ENCODE measurements at places on chromosomes 12 and 14.

- DNase-seq, result no peak
Measured at GRCh38 chr12:123134826-123135225, 16.1 kb downstream of the PITPNM2 start.

DNA sequence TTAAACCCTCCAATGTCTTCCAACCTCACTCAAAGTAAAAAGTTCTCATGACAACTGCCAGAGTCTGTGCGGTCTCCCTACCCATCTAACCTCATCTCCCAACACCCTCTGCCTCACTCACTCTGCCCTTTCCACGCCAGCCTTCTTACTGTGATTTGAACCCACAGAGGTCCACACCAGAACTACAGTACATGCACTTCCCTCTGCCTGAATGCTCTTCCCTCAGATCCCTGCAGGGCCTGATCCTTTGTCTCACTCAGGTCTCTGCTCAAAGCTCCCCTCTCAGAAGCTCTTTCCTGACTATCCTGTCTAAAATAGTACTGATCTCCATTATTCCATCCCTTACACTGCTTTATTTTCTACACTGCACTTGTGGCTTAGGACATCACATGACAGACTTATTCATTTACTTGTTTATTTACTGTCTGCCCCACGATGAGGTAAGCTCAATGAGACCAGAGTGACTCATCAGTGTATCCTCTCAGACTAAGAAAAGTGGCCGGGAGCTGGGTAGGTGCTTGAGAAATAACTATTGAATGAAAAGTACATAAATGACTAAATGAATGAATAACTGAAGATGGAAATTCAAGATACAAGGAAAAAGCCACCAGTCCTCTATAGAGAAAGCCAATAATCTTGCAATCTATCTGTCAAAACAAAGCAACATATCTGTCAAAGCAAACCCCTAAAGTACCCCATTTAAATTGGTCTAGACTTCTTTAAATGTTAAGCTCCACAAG is 17.1 kb downstream of the POMT2 start:
- no peak for DNase-seq

DNA sequence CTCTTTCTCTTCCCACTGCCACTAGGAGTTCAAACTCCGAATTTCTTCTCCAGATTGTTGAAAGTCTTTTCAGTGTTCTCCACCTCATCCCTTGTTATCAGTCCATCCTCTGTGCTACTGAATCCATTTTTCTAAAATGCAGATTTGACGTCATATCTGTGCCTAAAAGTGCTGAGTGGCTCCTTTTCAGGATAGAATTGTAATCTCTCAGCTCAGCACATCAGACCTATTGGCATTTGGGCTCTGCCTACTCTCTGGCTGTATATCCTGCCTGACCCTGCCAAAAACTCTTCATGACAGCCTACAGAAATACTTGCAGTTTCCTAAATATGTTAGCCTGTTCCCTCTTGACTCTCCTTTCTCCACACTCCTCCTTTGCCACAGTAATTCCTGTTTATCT is 1.1 kb upstream of the RABGGTA start:
- no peak for DNase-seq

DNA sequence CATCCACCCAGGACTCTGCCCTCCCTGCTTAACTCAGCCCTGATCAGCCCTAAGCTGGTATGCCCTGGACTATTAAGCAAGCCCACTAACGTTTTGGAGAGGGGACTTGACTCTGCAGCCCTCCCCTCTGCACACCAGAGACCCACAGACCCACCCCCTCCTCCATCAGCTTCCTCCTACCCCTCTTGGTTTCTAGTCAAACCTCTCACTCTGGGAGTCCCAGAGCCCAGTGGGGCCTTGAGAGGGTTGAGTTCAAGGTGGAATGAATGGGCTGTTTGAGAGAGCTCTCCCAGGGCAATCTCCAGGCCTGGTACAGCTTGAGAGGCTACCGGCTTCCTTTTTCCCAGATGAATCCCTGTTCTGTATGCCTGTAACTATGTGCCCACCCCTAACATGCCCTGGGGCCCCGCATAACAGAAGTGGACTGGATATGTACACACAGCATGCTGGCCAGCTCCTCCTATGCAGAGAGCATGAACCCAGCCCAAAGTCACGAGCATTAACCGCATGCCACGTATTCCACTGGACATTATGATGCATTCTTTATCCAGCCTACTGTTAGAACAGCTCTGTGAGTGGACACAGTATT is 43.6 kb downstream of the IRF2BPL start:
- no peak for DNase-seq

GRCh38 chr12:25308756-25309155 is 58.0 kb upstream of the KRAS start:
- DNase-seq, result no peak

GRCh38 chr14:79706382-79706781 is 504.9 kb downstream of the DIO2 start:
- no peak for DNase-seq

DNA sequence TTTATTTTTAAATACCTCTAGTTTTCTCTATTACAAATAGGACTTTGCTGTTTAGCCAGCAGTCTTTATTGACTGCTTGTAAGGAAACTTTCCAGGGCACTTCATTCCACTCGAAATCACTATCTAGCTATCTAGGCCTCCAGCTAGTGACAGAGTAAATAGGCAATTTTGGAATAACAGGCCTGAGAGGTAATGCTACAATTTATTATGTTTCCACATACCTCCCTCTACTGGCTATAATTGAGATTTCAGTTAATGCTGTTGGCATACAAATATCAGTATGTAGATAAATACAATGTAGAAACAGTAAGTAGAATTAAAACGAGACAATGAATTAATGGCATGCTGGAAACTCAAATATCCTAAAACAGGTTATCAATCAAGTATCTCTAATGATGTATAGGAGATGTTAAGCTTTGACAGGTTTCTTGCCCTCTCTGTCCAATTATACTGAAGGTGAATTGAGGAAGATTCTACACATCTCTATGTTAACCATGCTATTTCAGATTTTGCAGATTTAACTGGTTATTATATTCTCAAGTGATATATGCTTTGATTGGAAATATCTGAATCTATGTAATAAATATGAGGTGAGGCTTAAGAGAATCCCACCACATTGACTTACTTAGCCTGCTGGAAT is 7.2 kb downstream of the DTD2 start:
- peak; percentile 39 for DNase-seq

DNA sequence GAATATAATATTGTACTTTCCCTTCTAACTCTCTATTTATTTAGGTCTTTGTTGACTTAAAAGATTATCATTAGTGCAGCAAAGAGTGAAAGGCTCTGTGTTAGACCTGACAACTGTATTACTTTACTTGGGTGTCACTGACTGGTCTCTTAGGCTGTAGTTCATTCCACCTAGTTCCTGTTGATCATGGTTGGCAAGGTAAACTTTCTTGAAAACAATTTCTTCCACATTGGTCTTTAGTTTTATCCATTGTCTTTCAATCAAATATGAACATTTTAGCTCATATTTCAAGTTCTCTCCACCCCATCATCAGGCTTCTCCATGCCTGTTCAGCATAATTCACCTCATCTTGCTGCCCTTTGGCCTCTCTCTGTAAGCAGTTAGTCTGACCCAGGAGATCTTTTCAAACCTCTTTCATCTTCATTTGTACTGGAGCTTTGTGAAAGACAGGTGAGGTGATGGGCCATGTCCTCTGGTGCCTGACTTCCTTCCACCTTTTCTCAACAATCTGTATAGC is 32.1 kb upstream of the PPM1H start:
- DNase-seq, result no peak

DNA sequence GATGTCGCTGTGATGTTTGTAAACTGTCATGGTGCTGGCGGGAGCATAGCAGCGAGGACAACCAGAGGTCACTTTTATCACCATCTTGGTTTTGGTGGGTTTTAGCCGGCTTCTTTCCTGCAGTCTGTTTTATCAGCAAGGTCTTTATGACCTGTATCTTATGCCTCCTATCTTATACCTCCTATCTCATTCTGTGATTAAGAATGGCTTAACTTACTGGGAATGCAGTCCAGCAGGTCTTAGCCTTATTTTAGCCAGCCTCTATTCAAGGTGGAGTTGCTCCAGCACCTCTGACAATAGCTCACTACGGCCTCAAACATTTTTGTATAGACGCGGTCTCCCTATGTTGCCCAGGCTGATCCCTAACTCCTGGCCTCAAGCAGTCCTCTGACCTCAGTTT is 53.7 kb downstream of the B4GALNT3 start:
- DNase-seq, result no peak

- no peak for DNase-seq
Measured at GRCh38 chr14:24379907-24380730, 12.1 kb downstream of the NFATC4 start.

- DNase-seq, result no peak
Measured at GRCh38 chr14:72892879-72893635, 844 bp downstream of the DPF3 start.

GRCh38 chr12:124605150-124605882 is 37.9 kb upstream of the NCOR2 start:
- DNase-seq, result peak; percentile 36

- no peak for DNase-seq
Measured at GRCh38 chr14:60654334-60654821, 5.1 kb upstream of the SIX1 start.

GRCh38 chr14:96501217-96501739 is 904 bp upstream of the PAPOLA start:
- no peak for DNase-seq

- DNase-seq, result no peak
Measured at GRCh38 chr14:103629503-103630121, 601 bp downstream of the KLC1 start.

GRCh38 chr14:26595926-26596542 is 1.8 kb downstream of the NOVA1 start:
- no peak for DNase-seq

- DNase-seq, result no peak
Measured at GRCh38 chr14:103260629-103261124, 73.4 kb upstream of the EIF5 start.

DNA sequence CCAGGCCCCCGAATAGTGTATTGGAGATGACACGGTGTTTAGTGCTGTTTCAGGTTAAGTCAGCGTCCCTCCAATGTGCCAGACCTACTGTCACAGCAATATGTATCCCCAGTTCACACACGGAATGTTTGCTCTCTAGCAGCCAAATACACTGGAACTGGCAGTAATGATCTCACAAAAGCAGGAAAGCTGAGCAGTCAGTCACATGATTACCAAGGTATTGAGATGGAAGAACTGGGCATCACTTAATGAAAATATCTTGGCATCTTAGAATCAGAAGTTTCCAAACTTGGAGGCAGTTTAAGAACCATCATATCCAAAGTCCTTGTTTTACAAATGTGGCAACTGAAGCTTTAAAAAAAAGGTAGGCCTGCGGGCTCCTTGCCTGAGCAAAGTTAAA is 23.3 kb downstream of the NINJ2 start:
- DNase-seq, result no peak

GRCh38 chr12:31363831-31364230 is 37.9 kb upstream of the SINHCAF start:
- no peak for DNase-seq

DNA sequence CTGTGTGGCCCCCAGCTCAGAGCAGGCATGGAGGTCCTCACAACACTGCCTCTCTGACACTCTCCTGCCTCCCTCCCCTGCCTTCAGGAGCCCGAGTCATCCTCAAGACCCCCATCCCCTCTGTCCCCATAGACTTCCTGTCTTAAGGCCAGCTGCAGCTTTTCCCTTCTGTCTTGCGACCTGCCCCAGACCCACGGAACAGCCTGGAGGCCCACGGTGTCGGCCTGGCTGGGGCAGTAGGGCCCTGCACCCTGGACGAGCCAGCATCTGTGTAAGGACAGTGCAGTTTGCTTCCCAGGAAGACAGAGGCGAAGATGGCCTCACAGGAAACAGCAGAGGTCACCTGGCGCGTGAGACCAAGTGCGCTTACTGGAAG is 9.7 kb downstream of the TEDC1 start:
- no peak for DNase-seq

DNA sequence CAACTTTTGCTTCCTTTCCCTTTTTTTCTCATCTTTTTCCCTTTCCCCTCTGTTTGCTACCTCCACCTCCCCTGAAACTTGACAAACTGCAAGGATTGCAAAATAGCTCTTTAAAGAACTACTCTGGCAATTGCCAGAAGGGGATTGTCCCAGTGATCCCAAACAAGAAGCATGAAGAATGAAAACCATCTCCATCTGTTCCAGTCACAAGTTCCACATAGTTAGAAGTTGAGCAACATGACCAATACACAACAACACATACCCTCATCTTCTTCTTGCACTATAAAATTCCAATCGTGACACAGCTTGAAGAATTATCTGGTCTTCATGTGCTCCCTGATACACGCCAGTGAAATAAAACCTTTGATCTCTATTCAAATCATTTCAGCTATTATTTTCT is 93.7 kb upstream of the USP15 start:
- DNase-seq, result no peak

DNA sequence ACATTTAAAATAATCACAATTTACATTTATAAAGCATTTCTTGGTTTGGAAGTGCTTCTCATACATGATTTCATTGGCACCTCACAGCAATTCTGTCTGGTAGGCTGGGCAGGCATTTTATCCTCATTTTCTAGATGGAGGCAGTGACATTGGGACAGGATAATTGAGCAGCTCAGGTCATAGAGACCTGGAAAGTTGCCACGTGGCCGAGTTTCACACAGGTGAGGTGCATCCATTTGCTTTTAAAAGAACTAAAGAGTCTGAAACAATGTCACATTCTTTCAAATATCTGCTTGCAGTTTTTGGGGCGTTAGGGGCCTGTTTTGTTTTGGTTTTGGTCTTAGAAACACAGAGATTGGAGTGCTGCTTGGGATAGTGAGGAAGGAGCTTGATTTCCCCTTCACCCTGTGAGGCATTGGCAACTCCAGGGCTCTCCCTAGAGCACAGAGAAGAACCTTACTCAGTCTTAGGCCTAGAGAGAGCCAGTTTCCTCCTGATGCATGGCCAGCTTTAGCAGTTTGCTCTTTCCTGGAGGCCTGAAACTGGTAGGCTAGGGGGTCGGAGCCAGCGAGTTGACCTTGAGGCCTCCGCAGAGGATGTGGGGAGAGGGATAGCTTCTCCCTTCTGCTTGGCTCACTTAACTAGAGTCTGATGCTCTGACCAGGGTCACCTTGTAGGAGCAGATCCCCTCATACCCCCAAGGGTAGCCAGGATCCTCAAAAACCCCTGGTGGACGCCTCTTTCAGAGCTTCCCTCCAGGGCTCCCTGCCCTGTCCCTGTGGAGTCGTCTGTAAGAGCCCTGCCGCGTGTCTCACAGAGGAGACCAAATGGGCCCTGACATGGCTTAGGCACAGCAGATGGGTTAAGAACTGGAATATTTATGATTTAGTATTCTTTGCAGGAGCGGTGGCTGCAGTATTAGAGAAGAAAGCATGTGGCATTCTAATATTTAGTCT is 34.9 kb upstream of the JDP2 start:
- DNase-seq, result no peak

DNA sequence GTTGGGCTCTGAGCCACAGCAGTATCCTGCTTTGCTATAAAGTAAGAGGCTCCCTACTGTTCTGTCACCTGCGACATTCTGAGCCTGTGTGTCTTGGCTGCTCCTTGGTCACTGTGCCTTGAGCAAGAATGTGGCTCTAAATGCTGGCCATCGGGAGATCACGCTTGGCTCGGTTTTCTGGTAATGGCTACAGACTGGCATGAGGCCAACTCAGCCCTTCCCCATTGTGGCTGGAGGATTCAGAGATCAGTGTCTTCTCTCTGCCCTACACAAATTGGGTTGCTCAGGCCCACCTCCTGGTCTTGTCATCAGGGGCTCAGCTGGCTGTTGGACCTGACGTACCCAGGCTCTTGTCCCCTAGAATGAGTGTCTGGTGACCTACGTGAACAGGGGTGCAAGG is 94.5 kb downstream of the PLXNC1 start:
- no peak for DNase-seq

- no peak for DNase-seq
Measured at GRCh38 chr12:124861492-124861891, 2.2 kb downstream of the SCARB1 start.

GRCh38 chr12:91984556-91984955 is 161.1 kb downstream of the BTG1 start:
- DNase-seq, result no peak

All from Jurkat, Clone E6-1 (cell line).